H9 (cell line): ENCODE measurements at places on chromosomes 1 and 21. TPM values are rescaled to one million over a fixed set of nuclear protein-coding genes. Genes with fewer than 3 reads are reported as not detected.

- DNase-seq: no peak
These were observed 3.7 kb upstream of the PHACTR4 start for GRCh38 chr1:28365864-28366263.

DNA sequence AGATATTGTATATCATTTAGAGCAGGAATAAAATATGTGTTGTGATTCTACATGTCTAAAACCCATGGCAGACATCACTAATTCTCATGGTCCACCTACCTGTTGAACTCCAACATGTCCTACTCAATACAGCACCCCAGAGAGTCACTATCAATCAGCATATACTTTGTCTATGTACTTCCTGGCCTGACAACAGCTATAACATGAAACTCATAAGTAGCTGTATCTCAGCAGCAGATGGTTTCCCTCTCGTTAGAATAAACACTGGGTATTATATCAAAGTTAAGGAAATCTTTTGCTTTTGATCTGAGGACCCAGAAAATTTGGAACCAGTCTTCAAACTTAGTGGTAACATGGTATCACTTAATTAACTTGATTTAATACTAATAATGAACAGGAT is 15.8 kb downstream of the ARPC5 start:
- no peak for DNase-seq

DNA sequence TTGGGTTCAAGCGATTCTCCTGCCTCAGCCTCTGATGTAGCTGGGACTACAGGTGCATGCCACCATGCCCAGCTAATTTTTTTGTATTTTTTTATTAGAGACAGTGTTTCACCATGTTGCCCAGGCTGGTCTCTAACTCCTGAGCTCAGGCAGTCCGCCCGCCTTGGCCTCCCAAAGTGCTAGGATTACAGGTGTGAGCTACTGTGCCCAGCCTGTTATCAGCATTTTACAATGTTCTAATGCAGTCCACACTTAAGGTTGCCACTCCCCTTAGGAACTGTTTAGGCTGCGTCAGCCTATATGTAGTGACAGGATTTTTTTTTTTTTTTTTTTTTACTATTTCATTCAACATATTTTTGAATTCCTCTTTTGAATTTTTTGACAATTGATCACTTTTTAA is 30.2 kb downstream of the AGPAT3 start:
- no peak for DNase-seq

DNA sequence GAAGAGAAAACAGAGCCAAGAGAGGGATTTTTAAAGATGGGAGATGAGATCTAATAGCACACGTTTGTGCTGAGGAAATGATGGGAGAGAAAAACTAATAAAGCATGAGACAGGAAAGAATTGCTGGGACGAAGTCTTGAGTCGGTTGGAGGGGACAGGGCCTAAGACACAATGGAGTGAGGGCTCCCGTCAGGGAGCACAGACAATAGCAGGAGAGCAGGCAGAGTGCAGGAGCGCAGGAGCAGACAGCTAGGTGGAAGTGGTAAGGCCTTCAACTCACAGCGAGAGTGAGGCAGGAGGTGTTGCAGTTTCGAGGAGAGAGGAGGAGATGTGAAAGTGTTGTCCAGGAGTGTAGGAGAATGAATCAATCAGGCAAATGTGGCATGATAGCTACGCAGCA is 59.9 kb upstream of the SOX13 start:
- DNase-seq: no peak

DNA sequence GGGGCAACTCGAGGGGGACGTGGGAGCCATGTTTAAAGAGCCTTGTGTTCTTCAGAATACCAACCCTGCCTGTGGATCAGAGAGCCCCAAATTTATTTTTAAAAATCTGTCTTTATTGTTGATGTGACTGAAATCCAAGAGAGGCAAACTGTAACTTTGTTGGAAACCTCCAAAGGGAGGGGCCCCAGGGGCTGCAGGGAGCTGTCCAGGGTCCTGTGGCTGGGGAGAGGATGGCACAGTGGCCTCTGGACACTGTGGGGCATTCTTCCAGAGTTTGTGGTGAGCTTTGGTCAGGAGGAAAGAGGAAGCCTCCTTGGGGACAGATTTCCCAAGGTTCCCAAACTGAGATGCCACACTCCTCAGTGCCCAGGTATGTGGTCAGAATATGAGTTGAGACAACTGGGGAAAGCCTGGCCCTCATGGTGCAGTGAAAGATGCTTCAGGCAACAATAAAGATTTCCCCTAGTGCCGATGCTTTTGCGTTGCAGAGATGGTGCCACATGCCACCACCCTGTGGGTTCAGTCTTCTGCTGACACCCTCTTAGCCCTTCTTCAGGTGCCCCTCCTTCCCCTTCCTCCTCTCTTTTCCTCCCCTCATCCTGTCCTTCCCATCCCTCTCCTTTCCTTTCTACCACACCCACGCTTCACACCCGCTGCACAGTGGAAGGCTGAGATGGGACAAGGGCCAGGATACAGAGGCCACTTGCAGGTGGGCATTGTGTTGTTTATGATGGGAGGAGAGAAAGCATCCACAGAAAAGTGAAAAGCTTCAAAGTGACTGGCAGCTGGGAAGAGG is 122.1 kb downstream of the UCK2 start:
- DNase-seq: peak; percentile 56

- no peak for DNase-seq
These were observed 278.5 kb downstream of the KCNH1 start for GRCh38 chr1:210855440-210855839.

DNA sequence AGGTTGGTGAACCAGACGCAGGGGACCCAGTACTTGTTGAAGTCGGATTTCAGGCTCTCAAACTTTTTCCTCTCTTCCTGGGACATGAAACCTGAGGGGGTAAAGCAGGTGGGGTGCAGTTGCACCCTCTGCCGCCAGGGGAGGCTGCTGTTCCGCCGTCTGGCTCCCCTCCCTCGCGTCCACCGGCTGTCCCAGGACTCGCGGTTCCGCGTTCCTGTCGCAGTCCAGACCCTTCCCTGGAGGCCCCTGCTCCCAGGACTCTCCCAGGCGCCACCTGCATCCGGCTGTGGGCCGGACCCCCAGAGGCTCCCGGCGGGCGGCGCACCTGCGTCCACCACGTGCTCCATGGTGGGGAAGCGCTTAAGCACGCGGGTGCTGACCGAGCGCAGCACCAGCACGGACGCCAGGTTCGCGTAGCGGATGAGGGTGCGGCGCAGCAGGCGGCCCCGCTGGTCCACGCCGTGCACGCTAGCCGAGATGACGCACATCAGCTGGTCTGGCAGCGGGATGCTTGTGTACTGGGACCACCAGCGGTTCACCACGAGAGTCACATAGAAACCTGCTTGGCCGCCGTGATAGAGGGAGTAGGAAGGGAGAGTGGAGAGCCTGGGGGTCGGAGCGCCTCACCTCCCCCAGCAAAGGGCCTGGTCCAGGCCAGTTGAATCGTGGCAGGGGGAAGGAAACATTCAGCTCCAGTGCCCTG is 1.7 kb downstream of the BEST4 start:
- peak; percentile 88 for DNase-seq

The HIVEP3 gene
- 1.2 and 1.4 TPM in 2 replicates for total RNA-seq

GRCh38 chr1:245304698-245305097 is 149.9 kb downstream of the KIF26B start:
- DNase-seq: no peak

GRCh38 chr21:28252928-28253327 is 739.7 kb downstream of the LTN1 start:
- no peak for DNase-seq

DNA sequence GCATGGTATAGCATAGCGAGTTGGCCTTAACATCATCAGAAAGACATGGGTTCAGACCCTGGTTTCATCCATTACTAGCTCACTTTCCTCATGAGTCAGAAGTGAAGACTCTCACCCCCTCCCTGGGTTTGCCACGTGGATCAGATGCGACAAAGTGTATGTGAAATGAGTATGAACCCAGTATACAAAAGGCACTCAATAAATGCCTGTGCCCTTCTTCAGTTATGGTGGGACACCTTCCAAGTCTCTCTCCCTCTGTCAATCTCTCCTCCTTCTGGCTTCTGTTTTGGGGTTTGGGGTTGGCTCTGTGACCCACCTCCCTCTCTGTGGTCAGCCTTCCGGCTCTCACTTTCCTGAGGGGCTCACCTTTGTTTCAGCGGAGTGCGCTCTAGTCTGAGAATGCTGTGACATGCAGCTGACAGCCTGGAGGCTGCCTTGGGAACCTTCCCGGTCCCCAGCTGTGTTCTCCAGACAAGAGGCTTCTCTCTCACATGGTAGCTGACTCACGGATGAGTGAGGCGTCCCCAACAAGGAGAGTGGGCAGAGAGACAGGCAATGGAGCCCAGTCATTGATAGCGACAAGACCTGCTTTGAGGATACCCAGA is 155.0 kb upstream of the EDN2 start:
- no peak for DNase-seq

The KISS1 gene
- total RNA-seq: 0.59 and 0.68 TPM in 2 replicates

The GPR37L1 gene
- 0.11 TPM in 2 replicates for total RNA-seq

DNA sequence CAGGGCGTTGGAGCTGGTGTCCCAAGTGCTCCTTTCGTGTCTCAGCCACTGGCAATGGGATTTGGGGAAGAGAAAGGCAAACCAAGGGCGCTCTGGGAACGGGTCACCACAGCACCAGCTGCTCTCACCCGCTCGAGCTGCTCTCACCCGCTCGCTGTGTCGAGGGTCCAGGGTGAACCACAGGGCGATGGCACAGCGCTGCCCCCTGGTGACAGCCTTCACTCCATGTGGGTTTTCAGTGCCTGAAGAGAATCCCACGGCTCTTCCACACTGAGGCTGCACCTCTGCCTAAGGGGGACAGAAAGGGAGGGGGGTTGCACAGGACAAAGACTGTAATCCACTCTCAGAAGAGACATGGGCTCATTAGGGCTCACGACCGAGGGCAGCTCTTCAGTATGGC is 7.1 kb upstream of the CLDN19 start:
- peak; percentile 71 for DNase-seq

The CAPN8 gene
- total RNA-seq: not detected in 2 replicates

- DNase-seq: no peak
These were observed 1.1 kb upstream of the RCAN3 start for GRCh38 chr1:24501371-24502064.

- DNase-seq: peak; percentile 72
These were observed 15.2 kb upstream of the NBPF1 start for GRCh38 chr1:16628361-16629111.

DNA sequence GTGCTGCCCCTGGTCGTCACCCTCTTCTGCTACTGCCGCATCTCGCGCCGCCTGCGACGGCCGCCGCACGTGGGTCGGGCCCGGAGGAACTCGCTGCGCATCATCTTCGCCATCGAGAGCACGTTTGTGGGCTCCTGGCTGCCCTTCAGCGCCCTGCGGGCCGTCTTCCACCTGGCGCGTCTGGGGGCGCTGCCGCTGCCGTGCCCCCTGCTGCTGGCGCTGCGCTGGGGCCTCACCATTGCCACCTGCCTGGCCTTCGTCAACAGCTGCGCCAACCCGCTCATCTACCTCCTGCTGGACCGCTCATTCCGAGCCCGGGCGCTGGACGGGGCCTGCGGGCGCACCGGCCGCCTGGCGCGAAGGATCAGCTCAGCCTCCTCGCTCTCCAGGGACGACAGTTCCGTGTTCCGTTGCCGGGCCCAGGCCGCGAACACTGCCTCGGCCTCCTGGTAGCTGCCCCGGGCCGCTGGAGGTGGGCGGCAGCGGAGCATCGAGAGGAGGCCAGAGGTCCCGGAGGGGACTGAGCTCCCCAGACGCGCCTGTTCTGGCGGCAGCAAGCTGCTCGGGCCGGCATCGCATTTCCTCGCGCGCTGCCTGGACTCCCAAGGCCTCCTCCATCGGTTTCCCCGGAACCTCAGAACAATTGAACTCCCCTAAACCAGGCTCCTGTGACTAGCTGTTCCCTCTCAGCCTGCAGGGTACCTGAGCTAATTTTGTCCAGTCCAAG is 1.1 kb downstream of the GPR25 start:
- DNase-seq: peak; percentile 55
